ENCODE measurements at places on chromosomes 6 and 20. TPM values are rescaled to one million over a fixed set of nuclear protein-coding genes. Genes with fewer than 3 reads are reported as not detected.

Gene PTK6
- total RNA-seq: not detected

Gene ZNF391
- 1.2 TPM for total RNA-seq

Gene RPS6KA2
- 16.1 TPM for total RNA-seq

Gene NFATC2
- 1.9 TPM for total RNA-seq

Gene STMND1
- 0.14 TPM for total RNA-seq

Gene MAFB
- not detected for total RNA-seq

Gene WFDC10B
- total RNA-seq: not detected

Gene IL17A
- not detected for total RNA-seq

Gene RIPOR3
- 1.8 TPM for total RNA-seq

Gene TMEM200A
- 2.1 TPM for total RNA-seq

Gene SLC22A1
- 0.12 TPM for total RNA-seq

Gene TSBP1
- not detected for total RNA-seq

Gene BPIFB2
- not detected for total RNA-seq

Gene PNLDC1
- total RNA-seq: not detected

Gene SLA2
- total RNA-seq: not detected

Gene SPO11
- total RNA-seq: not detected

Gene PTCHD4
- total RNA-seq: 0.07 TPM

Gene FKBP1C
- 0.58 TPM for total RNA-seq

Gene KHDRBS2
- total RNA-seq: 0.22 TPM

Gene MCM8
- 16.1 TPM for total RNA-seq

Gene IL20RA
- 0.22 TPM for total RNA-seq

Gene CDH4
- 21.0 TPM for total RNA-seq

Gene FAM210B
- total RNA-seq: 27.1 TPM

Gene RAB32
- total RNA-seq: 152 TPM

Gene VIP
- not detected for total RNA-seq

Gene C20orf173
- total RNA-seq: not detected

Gene LY86
- total RNA-seq: not detected

Gene FOXF2
- total RNA-seq: not detected

Gene LPA
- not detected for total RNA-seq

Gene RAE1
- total RNA-seq: 74.3 TPM

Gene SPATS1
- not detected for total RNA-seq

Gene RAD21L1
- total RNA-seq: 1.2 TPM

Gene PHACTR1
- total RNA-seq: 0.98 TPM

Gene MICA
- total RNA-seq: 46.8 TPM

Gene ESR1
- not detected for total RNA-seq

Gene PDE7B
- total RNA-seq: 2.4 TPM

Gene TRAPPC3L
- not detected for total RNA-seq

Gene EFCAB8
- not detected for total RNA-seq

Gene SMLR1
- total RNA-seq: not detected

Gene VAPB
- 9.5 TPM for total RNA-seq

Gene TPMT
- total RNA-seq: 13.2 TPM

Gene HMGN4
- total RNA-seq: 94.7 TPM

Gene AFDN
- 109 TPM for total RNA-seq

Gene PLCB4
- 37.4 TPM for total RNA-seq

Gene SIRPB1
- 8.0 TPM for total RNA-seq

Gene GPX5
- not detected for total RNA-seq
